Progenitor cell of endocrine pancreas (in vitro differentiated cells): ENCODE measurements at places on chromosomes 5 and 9. TPM values are rescaled to one million over a fixed set of nuclear protein-coding genes. Genes with fewer than 3 reads are reported as not detected.

GRCh38 chr9:122320413-122320881 lies 50.4 kb upstream of the PTGS1 start:
- H3K36me3 ChIP-seq = peaks cover 11% of the 10 kb centered on the region
- no peak overlapping the region for H3K27ac ChIP-seq
- peaks cover 3% of the 10 kb centered on the region for H3K4me1 ChIP-seq
- no peaks in the 10 kb centered on the region for H3K27me3 ChIP-seq
- DNase-seq = no peak

The SYK gene
- total RNA-seq = 7.4 and 9.6 TPM in 2 replicates

The WNK2 gene
- total RNA-seq = 302 and 345 TPM in 2 replicates

DNA sequence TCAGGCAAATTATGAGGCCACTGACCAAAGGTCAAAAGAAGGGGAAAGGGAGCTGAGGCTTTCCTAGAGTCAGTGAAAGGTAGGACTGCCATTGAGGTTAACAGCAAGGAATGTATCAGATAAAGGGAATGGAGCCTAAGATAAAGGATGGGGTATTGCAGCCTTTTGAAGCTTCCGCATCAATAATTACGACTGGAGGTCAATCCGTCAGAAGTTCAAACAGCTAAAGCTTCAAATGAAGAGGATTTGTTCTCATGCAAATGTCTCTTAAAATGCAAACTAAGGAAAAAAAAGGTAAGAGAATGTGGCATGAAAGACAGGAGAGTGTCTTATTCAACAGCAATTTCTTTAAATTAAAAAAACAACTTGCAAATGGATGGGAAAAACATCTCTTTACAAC lies 341.1 kb upstream of the RGMB start:
- peaks cover 1% of the 10 kb centered on the region for H3K4me1 ChIP-seq
- DNase-seq = no peak
- no peaks in the 10 kb centered on the region for H3K36me3 ChIP-seq
- H3K27ac ChIP-seq = no peak overlapping the region
- no peaks in the 10 kb centered on the region for H3K27me3 ChIP-seq

DNA sequence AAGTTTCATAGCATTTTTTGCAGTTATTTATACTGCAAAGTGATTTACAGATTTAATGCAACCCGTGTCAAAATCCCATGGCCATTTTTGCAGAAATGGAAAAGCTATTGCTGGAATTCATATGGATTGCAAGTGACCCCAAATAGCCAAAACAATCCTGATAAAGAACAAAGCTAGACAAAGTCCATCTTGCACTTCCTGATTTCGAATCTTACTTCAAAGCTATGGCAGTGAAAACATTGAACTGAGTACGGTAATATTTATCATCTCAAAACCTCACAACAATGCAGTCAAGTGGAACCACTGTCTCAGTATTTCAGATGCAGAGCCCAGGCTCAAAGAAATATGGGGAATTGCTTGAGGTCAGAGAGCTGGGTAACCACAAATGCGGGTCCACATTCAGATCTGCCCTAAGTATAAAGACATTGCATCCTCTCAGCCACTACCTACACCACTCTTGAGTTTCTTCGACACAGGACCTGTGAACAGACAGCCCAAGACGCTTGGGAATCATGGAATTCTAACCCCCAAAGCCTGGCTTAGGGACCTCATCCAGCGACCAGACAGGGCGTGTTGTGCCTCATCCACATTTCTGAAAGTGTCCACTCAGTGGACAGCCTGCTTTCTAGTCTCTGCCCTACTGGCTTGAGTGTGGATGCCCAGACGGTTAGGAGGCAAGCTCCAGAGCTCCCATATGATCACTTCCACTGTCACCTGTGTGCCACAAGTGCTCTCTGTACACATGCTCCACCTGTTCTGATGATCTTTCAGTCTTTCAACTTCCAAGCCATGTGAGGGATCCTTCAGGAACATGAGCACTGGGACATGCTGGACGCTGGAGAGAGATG lies 39.3 kb upstream of the KCNIP1 start:
- no peak for DNase-seq
- no peak overlapping the region for H3K4me3 ChIP-seq

DNA sequence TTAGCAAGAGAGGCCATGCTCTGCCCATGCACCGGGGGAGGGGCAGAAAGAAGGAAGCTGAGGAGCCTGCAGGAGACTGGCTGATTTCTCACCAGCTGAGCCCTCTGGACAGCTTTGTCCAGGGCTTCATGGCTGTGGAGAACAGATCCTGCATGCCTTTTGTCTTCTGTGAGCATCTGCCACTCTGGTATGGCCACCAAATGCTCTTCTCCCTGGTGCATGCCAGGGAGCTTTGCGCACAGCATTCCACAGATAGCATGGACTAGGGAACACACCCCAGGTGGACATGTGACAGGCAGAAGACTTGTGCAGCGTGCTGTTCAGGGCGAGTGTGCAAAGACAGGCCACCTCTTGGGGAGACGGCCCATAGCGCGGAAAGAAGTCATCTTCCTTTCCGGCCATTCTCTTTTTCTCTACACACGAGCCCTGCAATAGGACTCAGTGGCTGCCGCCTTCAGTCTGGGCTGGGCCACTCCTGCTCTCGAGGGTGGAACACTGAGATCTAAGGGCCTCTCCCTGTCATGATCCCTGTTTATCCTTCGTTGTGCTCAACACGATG lies 56.7 kb downstream of the GADD45G start:
- H3K27ac ChIP-seq = peak overlapping the region; percentile 60
- H3K27me3 ChIP-seq = peaks cover 34% of the 10 kb centered on the region
- H3K36me3 ChIP-seq = no peaks in the 10 kb centered on the region
- peaks cover 22% of the 10 kb centered on the region for H3K4me1 ChIP-seq
- H3K4me3 ChIP-seq = no peak overlapping the region

DNA sequence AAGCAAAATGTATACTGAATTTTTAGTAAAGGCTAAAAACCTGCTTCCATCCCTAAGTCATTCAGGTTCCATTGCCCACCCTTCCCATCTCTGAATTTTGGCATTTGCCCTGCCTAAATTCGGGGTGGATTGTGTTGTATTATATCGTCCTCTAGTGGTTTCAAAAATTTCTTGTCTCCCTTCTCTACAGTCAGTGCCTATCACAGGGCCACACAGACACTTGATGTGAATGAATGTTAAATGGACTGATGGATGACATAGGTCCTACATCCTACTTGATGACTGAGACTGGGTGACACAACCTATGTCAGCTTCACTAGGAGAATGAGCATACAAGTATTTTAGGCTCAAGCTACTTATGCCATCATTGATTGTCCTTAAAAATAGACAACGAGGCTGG lies 45.6 kb upstream of the SLC30A5 start:
- H3K4me3 ChIP-seq = no peak overlapping the region
- no peaks in the 10 kb centered on the region for H3K36me3 ChIP-seq
- H3K4me1 ChIP-seq = peaks cover 16% of the 10 kb centered on the region
- H3K27ac ChIP-seq = no peak overlapping the region

GRCh38 chr5:109546461-109546860 lies 136.7 kb upstream of the PJA2 start:
- DNase-seq = no peak
- H3K4me3 ChIP-seq = no peak overlapping the region
- no peak overlapping the region for H3K27ac ChIP-seq

DNA sequence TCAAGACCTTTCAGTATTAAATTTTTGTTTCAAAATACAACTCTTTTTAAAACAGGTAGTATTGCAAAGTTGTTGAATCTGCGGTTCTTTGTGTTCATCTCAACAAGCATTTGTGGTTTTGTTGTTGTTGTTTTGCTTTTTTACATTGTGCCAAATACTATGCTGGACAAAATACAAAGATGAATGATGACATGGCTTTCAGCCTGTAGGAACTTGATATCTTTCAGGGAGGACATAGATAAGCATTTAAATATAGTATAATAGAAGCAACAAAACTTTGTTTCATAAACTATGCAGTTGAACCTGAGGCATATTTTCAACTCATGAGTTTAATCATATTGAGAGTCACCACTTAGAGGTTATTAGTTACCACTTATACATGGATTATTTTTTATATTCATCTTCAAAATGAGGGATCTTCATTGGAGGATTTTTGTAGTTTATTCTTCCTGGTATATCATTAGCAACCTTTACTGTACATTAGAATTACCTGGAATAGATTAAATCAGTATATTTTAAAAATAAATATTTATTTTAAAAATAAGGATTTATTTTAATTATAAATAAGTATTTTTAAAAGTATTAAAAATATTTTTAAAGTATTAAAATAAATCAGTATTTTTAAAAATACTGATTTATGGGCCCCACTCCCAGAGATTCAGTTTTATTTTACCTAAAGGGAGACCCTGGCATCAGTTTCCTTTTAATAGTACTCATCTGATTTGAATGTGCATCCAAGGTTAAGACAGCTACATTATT lies 42.9 kb downstream of the KIF2A start:
- H3K27me3 ChIP-seq = no peaks in the 10 kb centered on the region
- peak overlapping the region; percentile 76 for H3K27ac ChIP-seq
- peaks cover 11% of the 10 kb centered on the region for H3K36me3 ChIP-seq
- H3K4me3 ChIP-seq = no peak overlapping the region
- DNase-seq = no peak
- peaks cover 3% of the 10 kb centered on the region for H3K4me1 ChIP-seq
